NCI-H1105 (cell line): ENCODE measurements at places on chromosomes 2 and 18.

GRCh38 chr2:45765007-45765727, 113.7 kb downstream of the PRKCE start:
- no peak for DNase-seq

DNA sequence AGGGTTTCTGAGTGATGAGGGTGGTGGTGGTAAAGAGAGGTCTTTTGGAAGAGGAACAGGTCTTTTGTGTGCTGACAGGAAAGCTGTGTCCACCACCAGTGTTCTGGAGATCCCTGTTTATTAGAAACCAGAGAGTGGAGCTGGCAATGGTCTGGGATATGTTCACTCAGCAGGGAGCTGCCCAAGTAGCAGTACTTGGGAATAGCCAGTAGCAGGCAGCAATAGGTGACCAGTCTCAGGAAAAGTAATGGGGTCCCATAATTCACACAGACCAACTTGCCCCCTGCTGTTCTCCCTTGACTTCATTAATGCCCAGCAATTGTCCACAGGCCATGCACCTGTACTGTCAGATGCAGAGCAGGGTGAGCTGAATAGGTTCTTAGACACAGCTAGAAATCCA, 1.8 kb downstream of the TSPYL6 start:
- DNase-seq, result no peak

GRCh38 chr18:21557607-21558253, 42.8 kb downstream of the ESCO1 start:
- no peak for DNase-seq

DNA sequence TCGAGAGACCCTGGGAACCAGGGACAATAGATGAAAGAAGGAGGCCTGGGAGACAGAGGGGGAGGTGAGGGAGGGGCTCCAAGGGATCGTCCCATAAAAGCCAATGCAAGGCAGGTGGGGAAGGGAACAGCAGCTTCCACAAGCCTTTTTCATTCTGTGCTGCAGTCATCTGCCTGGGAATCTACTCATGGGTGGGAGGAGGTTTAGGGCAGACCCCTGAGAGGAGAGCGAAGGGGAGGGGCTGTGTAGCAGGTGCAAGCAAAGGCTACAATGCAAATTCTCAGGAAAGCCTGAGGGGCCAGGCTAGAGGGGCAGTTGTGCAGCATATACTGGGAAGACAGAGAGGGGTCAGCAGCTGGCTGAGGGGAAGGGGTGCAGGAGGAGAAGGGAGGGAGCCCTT, 135.4 kb downstream of the SETBP1 start:
- no peak for DNase-seq

DNA sequence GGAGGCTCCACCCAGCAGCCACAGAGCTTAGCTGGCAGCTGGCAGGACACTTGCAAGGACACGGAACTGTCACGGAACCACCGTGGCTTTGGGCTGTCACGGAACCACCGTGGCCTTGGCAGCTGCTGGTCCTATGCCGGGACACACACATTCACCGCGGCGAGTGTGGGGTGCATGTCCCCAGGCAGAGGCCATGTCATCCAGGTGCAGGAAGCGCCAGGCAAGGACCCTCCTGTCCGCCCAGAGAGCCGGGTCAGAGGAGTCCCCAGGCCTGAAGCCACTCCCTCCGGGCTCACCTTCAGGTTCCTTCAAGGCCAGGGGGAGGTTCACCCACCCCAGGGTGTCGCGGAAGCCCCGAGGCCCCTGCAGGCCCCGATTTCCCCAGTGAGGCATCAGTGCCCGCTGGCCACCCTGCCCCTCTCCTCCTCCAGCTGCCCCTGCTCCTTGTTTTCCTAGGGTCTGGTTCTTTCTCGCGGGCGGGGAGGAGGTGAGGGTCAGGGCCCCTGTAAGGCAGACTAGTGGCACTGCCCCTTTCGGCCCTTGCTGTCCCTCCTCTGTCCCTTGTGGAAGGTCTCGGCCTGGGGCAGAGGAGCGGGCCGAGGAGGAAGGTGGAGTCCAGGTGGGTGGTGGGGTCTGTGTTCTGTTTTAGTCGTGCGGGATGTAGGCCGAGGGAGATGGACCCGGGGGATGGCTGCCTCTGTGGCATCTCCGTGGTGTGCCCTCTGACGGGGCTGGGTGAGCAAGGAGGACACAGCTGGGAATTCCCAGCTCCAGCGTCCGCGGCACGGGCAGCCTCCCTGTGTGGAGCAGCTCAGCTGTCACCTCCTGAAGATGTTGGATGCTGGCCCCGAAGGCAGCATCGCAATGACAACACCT, 60.6 kb downstream of the NFATC1 start:
- no peak for DNase-seq

DNA sequence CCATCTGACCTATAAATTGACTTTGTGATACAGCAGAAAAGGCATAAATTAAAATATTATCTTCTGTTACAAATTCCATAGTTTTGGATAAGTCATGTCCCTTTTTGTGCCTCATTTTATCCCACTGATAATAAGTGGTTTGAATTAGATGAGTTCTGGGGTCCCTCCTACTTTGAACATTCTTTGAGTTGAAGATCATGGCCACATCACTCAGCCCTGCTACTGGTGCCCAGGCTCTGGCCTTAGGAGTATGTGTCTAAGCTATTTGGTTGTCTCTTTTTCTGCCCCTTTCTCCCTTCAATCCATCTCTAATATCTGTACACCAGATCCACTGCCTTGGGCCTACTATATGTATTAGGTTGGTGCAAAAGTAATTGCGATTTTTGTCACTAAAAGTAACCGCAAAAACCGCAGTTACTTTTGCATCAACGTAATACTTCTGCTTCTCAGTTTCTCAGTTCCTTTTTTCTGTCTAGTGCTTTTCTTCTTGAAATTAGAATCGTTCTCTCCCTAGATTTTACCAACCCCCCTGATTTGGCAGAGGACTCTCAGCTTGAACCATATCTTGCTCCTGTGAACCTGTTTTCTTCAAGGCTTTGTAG, 362.5 kb upstream of the TNP1 start:
- no peak for DNase-seq

GRCh38 chr2:118371515-118371914, 283.2 kb downstream of the INSIG2 start:
- peak; percentile 20 for DNase-seq

DNA sequence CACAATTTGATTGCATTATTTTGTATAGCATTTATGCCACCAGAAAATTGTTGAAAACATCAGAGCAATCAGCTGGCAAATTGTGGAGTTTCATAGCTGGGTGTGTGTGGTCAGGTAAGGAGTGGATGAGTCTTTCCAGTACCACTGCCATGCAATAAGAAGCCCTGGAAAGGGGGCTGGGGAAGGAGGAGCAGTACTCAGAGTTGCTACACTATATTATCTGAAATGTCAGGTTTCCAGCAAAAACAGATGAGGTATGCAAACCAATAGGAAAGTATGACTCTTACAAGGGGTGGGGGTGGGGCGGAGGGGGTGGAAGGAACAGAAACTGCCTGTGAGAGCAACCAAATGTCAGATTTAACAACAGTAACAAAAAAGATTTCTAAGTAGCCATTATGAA, 112.2 kb downstream of the SOS1 start:
- DNase-seq, result no peak
